ENCODE measurements at places on chromosomes 3 and 15.

GRCh38 chr3:87246662-87247429, 19.7 kb downstream of the CHMP2B start:
- DNase-seq, result no peak

DNA sequence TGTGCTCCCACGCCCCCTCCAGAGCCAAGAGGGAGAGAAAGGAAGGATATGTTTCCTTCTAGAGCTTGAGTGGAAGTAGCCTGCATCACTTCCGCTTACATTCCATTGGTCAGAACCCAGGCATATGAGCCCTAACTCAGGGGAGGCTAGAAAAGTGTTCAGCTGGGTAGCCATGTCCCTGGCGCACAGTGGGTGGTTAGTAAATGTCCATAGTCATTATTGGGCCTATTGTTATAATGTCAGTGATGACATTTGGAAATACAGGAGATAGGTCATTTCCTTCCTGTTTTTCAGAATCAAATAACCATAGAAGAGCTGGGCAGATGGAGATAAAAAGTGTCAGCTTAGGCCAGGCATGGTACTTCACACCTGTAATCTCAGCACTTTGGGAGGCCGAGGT, 27.3 kb downstream of the CD276 start:
- no peak for DNase-seq

DNA sequence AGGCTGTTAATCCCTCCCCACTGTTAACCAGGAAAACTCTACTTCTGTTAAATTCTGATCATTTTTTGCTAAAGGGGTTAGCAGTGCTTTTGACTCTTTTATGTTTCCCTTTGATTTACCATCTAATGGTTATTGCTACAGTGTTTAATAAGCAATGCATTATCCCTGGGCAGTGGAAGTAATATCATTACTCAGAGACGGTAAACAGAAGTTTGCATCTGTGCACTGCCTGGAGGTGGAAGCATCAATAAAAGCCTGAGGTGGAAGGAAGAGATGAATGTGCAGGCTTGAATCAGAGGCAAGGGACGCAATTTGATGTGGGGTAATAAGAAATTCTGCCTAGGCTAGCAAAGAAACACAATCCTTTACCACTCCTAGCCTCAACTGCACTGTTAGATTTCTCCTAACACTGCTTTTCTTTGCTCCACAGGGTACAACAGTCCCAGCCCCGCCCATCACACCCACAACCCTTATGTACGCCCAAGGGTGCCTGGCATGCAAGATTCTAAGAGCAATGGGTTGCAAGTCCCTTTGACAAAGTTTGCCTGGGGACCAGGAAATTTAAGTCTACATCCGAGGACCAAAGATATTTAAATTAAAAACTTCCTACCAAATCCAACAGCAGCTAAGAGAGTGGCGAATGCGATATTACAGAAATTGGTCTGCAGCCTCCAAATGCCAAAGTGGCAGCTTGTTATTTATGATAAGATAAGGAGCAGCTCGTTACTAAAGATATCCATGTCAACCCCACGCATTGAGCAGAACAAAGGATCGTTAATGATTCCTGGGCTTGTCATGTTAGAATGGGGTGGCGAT, 261.4 kb downstream of the FHIT start:
- DNase-seq, result no peak

DNA sequence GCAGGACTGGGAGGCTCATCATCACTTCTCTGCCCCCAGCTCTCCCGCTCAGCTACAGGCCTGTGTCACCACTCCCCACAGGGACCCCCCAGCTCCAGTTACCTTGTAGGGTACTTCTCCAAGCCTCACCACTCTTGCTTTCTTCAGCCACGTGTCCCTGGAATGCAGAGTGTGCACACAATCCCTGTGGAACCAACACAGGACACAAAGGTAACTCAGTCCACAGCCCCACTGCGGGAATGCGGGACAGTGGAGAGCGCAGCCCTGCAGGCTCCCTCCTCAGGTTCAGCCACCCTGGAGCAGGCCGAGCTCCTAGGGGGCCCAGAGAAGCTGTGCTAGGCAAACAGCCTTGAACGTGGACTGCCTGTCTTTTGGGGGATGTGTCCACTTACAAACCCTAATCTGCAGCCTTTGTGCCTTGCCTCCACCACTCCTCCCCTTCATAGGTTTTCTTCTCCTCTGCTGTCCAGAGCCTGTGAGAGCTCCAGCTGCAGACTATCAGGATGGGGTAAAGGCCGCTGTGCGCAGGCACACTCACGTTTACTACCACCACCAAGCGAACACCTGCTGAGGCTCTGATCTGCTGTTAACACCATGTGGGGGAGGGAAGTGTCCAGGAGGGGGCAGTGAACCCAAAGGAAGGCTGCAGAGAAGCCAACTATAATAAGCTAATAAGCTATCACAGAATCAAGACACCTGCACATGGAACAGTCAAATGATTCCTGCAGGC, 26.0 kb downstream of the XPC start:
- no peak for DNase-seq

DNA sequence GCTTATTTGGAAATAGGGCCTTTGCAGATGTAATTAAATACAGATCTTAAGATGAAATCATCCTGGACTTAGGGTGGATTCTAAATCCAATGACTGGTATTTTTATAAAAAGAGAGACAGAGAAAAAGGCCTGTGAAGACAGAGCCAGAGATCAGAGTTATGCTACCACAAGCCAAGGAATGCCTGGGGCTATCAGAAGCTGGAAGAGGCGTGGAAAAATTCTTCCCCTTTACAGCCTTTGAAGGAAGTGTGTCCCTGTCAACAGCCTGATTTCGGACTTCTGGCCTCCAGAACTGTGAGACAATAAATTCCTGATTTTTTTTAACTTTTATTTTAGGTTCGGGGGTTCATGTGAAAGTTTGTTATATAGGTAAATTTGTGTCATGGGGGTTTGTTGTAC, 154.1 kb upstream of the CADPS start:
- no peak for DNase-seq

DNA sequence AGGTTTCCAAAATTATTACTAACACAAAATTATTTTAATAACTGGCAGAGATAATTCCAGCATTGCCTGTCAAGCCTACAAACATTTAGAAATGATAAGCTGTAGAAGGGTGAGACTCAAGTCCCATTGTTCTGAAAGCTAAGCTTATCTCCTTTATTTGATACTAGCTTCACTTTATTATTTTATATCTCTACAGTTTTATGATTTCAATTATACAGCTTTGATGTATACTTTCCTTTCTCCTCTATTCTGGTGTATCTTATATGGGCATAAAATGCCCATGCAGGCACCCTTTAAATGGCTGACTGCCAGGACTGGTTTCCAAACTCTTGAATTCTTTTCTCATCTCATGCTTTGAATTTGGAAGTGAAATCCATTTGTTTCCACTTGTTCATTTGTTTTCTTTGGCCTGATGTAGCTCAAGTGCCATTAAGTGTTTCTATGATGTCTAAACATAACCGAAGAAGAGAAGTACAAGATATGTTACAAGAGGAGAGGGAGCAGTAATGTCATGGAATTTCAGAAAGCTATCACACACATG, 372.1 kb upstream of the ARHGEF26 start:
- DNase-seq, result no peak

DNA sequence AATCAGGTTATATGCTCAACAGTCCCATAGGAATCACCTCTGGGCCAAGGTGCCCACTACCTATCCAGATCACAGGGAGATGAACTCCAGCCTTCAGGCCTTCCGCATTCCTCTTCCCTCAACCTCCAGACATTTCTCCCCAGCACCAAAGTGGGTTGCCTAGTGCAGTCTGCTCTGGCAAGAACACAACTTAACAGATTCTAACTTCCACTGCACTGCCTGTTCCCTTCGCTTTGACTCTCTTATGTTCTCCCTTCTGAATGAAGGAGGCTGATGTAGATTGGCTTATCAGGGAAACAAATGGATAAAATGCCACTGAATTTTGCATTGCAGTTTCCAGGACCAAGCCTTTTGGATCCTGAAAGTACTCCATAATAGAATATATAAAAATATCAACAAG, 106.3 kb downstream of the SRGAP3 start:
- no peak for DNase-seq

- DNase-seq, result no peak
These were observed 62.4 kb upstream of the SIAH2 start for GRCh38 chr3:150825192-150825915.

DNA sequence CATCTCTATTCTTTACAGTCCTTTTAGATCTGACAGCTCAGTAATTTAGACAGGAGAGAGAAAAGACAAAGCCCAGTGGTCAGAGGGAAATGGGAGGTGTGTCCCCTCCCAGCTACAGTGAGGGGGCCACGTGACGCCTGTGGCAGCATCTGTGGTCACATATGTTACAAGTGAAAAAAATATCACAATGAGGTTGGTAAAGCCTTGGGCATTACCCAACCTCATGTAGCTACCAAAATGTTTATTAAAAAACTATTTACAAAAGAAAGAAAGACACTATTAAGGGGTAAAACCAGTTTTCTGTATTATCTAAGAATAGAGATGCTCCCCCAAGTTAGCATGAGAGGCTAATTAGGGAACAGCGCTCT, 42.9 kb upstream of the PLCL2 start:
- DNase-seq, result no peak

DNA sequence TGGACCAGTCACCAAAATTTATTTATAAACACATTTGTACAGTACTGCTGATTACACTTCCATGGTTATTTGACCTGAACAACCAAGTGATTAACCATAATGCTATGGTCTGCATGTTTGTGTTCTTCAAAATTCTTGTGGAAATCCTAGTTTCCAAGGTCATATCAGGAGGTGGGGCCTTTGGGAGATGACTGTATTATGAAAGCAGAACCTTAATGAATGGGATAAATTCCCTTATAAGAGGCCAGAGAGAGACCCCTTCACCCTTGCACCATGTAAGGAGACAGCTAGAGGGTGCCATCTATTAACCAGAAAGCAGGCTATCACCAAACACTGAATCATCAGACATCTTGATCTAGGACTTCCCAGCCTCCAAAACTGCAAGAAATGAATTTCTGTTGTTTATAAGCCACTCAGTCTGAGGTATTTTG, 1.9 kb downstream of the SCAPER start:
- no peak for DNase-seq

- no peak for DNase-seq
These were observed 535 bp downstream of the C2CD4B start for GRCh38 chr15:62164396-62165103.

DNA sequence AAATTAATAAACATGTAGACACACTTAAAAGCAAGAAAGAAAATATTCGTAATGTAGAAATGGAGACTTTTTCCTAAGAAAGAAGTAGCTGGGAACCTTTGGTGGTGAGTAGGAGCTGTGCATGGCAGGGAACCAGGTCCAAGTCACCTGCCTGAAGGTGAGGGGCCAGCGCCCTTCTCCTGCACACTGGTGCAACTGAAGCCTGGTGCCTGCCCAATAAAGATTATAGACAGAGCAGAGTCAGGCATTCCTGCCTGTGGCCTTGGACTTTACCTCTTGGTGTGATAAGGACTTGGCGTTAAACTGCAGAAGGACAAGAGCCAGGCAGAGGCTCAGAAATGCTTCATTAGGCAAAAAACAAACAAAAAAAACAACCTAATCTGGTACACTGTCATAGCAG, 14.2 kb downstream of the CFAP91 start:
- no peak for DNase-seq

- DNase-seq, result no peak
These were observed 62.9 kb upstream of the ULK4 start for GRCh38 chr3:42024591-42025351.

DNA sequence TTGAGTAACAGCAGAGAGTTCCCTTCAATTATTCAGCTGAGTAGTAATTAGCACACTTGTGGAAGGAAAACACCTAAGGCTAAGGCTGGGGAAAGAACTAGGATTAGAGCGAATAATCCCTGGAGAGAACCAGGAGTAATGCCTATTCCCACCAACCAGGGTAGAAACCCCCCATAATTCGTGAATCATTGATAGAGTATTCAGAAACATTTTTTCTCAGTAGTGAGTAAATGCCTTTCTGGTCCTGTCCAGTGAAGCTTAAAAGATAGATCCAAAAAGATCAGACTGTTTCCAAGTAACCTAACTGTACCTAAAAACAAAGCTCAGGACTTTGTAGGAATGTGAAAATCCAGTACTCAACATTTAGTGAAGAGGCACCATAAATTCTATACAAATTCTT, 71.2 kb downstream of the DGKG start:
- DNase-seq, result no peak

GRCh38 chr3:128266453-128266852, 113.2 kb downstream of the EEFSEC start:
- DNase-seq, result no peak

- DNase-seq, result no peak
These were observed 220.5 kb downstream of the CTNNB1 start for GRCh38 chr3:41419809-41420208.

DNA sequence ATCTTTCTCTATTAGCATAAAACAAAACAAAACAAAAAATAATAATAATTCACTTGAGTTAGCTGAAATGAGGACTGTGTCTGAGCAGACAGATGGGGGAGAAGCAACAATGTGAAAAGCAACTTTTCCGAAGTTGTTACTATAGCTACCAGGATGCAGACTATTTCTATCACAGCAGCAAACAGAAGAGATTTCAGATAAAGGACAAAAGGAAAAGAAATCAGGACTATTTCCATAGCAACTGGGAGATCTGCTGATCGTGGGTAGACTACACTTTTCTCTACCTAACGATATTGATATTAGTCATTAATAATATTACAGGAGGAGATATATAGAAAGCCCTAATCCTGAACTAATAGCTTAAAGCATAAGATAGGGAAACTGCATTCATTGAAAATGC, 321.7 kb downstream of the GABRG3 start:
- no peak for DNase-seq

GRCh38 chr3:148319161-148319915, 378.4 kb upstream of the AGTR1 start:
- no peak for DNase-seq

- DNase-seq, result no peak
These were observed 24.3 kb upstream of the SUCLG2 start for GRCh38 chr3:67678665-67679064.

GRCh38 chr3:118966700-118967099, 67.9 kb downstream of the IGSF11 start:
- DNase-seq, result no peak

GRCh38 chr3:76264496-76264895, 479.1 kb upstream of the ZNF717 start:
- DNase-seq, result no peak

DNA sequence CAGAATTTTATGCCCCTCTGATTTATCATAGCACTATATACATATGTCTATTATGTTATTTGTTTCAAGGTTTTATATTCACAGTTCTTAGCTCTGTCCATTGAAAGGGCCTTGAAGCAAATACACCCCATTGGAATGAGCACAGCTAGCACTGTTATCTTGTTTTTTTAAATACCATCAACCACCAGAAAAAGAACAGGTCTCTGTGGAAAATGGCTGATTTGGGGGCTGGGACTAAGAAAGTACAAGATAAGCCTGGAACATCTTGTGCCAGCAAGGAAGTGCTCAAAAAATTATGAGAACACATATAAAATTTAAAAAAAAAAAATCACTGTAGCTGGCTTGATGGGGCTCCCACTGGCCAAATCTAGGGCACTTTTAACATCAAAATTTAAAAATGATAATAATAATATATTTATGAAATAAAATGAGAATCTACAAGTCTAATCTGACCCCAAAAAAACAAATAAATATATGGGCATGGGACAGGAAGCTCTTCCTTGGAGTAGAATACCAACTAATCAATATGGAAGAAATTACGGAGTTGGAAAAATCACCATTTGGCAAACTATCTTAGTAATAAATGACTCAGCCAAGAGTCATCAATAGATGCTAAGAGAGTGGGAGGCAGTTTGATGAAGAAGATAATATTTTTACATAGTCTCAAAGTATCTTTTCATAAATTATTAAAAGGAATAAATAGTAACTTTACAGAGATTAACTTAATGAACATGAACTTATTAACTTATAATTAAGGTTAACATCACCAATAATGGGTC, 20.5 kb downstream of the IFT80 start:
- DNase-seq, result no peak

GRCh38 chr3:123226549-123226948, 24.8 kb downstream of the SEC22A start:
- DNase-seq, result no peak
